Stomach (tissue), 19 donors: ENCODE measurements at places on chromosomes 6 and 20. TPM values are rescaled to one million over a fixed set of nuclear protein-coding genes. Genes with fewer than 3 reads are reported as not detected.

Gene TCP11
- not detected for total RNA-seq

Gene TSPO2
- total RNA-seq, result not detected

- DNase-seq, result no peak
Measured at GRCh38 chr20:62043131-62043914, 22.4 kb downstream of the TAF4 start.

GRCh38 chr20:6483727-6484126, 283.8 kb upstream of the BMP2 start:
- DNase-seq, result no peak
